ENCODE measurements at places on chromosomes 5 and 9. TPM values are rescaled to one million over a fixed set of nuclear protein-coding genes. Genes with fewer than 3 reads are reported as not detected.

SLC6A3 gene
- total RNA-seq = not detected

IL3 gene
- not detected for total RNA-seq

EQTN gene
- total RNA-seq = not detected

HBEGF gene
- total RNA-seq = 1.3 TPM

CNTFR gene
- total RNA-seq = 9.9 TPM

SLC9A3 gene
- total RNA-seq = 3.2 TPM

PRRX2 gene
- total RNA-seq = 14.3 TPM

PFN3 gene
- not detected for total RNA-seq
